ENCODE measurements at places on chromosomes 12 and 14.

- DNase-seq = no peak
Measured at GRCh38 chr12:91213-91612, 24.6 kb downstream of the IQSEC3 start.

DNA sequence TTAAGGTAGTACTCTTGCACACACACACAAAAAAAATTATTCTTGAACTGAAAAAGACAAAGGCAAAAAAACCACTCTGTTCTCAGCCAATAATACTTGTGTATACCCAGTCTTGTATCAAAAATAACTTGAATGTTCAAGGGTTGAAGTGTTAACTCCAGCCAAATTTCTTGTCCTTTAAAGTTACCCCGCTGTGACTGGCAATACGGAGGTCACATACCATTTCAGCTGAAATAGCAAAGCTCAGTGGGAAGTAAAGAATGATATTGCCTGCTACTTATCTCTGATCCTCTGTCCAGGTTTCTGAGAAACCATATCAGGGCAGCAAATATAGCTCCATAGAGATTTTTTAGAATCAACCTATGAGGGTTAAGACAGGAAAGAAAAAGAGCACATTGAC is 167.4 kb downstream of the C12orf50 start:
- DNase-seq = no peak

GRCh38 chr12:95701722-95702418 is 88.7 kb downstream of the NTN4 start:
- no peak for DNase-seq

DNA sequence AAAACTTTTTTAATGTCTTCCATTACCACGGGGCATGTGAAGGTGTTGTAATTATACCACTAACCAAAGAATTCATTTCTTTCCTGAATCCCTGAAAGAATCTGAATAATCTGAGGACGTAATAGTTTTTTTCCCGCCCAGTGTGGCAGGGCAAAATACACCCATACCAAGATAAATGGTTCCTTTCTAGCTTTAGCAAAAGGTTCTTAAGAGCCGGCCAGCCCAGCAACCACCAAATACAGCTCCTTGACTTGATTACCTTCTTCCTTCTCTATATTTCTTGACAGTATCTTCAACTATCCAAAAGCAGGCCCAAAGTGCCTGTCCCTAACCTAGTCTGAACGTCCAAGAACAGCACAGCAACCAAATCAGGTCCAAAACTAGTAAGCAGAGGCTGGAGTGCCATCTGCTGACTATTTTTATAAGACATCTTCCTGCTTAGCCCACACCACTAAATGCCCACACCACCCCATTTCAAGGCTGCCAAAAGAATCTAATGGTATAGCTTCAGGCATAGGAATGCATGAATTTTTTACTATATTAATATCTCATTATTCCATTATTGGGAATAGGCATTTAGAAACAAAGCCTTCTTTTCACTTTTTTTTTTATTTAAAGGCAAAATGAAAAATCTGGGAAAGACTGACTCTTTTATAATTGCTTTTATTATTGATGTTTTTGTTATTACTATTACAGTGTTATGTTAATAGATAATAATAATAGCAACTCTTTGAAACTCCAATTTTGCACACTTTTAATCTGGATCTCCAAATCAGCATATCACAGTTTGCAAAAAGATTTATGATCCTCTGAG is 524.4 kb downstream of the MED13L start:
- DNase-seq = peak; percentile 50

DNA sequence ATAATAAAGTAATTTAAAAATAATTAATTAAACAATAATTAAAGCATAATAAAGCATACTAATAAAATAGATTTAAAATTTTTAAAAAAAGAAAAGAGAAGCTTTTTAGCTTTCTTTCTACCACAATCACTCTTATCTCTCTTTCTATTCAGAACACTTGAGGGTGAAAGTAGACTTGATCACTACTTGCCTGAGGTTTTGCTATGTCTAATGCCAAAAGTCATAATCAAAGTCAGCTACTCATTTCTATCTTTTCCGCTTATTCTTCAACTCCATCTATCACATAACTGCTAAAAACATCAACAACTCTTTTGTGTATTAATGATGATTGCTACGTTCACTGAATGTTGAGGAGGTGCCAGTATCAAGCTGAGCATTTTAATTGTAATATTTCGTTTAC is 202.0 kb upstream of the KRR1 start:
- DNase-seq = no peak

- no peak for DNase-seq
Measured at GRCh38 chr14:75283162-75283832, 4.7 kb downstream of the FOS start.

DNA sequence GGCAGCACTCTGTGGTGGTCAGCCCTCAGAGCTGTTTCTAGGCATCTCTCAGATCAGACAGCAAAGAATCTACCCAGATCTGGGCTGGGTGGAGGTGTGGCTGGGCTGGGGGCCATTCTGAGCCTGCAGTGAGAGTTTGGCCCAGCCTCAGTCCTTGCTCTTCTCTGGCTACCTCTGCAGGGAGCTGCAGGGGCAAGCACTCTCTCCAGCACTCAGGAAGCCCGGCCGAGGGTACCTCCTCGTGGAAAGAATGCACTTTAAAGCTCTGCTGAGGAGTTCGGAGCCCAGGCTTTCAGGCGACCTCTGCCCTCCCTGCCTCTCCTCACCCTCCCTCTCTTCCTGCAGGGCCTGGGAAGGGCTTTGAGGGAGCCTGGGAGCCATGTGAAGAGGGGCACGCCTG is 31.2 kb downstream of the IL31 start:
- no peak for DNase-seq

All from AG09309 (cell line).